RWPE1 (cell line): ENCODE measurements at places on chromosomes 3 and 15.

DNA sequence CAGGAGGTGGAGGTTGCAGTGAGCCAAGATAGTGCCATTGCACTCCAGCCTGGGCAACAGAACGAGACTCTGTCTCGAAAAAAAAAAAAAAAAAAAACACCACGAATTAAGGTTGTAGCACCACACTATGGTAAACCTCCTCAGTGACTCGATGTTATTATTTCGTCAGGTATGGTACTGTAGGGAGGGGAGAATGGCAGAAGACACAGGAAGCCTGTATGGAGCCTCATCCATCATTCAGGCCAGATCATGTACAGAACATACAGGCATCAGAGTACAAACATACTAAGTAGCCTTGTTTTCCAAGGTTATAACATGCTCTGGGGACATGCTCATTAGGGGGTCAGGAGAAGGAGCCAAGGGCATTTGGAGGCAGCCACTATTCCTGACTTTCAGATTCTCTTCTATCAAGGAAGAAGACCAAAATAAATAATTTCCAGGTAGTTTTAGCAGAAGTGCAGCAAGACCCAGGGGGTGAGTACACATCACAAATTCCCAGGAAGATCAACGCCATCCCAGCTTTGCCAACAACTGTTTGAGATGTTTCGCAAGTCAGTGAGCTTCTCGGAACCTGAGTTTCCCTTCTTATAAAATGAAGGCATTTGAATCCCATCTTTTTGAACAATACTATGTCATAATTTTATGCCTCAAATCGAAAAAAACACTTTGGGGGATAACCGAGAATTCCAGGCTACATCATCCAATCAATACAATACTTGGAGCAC lies 79.8 kb downstream of the FOXP1 start:
- DNase-seq, result peak; percentile 46

- peak; percentile 78 for DNase-seq
Observed at GRCh38 chr3:170809007-170809974, 60.7 kb downstream of the RPL22L1 start.

- DNase-seq, result no peak
Observed at GRCh38 chr15:29712149-29712885, 110.0 kb downstream of the TJP1 start.

DNA sequence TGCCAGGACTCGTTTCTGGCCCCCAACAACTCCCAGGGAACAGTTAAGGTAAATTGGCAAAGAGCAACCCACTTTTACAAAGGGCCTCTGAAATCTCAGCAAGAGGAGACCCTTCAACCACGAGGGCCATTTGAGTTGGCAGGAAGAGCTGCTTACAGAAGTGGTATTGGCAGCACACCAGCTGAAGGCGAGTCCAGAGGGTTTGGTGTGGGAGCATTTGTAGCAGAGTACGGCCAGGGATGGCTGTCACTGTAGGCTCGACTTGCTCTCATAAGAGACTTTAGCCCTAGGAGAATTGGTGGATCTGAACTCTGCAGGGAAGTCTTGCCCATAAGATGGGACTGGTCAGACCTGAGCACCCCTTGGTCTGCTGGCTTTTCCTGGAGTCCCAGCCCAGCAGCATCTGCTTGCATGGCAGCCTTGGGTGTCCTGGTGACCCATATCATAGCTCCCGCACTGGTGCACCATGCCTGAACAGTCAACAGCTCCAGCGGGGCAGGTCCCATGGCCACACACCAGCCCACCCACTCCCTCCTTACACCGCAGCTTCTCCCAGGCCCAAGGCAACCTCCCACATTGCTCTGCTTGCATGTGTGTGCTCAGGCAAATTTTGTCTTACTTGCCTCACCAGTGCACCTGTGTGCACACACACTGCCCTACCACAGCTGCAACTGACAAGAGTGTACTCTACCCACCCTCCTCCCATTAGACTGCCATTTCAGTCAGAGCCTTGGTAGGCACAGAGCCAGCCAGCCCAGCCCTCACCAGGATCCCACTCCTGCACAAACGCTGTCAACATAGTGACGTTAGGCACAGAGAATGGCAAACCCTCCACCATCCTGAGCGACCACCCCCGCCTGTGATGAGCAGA lies 861.6 kb upstream of the DPPA4 start:
- no peak for DNase-seq

- DNase-seq, result no peak
Observed at GRCh38 chr15:77895742-77896141, 181.8 kb downstream of the TBC1D2B start.

DNA sequence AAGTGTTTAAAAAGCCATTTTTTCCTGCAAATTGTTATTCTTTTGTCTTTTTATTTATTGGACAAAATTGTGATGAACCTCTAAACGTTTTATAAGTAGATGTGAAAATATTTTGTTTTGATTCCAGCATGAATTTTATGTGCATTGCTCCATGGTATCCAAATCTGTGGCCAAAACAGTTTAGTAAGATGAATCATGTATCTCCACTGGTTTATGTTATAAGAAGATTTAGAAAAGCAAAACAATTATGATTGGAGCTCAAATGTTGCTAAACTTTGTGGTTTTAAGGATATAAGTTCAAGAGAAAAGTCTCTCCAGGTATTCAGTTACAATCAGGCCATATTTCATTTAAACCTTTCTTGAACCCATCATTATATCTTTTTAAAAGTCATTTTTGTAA lies 80.9 kb downstream of the NECTIN3 start:
- DNase-seq, result no peak

DNA sequence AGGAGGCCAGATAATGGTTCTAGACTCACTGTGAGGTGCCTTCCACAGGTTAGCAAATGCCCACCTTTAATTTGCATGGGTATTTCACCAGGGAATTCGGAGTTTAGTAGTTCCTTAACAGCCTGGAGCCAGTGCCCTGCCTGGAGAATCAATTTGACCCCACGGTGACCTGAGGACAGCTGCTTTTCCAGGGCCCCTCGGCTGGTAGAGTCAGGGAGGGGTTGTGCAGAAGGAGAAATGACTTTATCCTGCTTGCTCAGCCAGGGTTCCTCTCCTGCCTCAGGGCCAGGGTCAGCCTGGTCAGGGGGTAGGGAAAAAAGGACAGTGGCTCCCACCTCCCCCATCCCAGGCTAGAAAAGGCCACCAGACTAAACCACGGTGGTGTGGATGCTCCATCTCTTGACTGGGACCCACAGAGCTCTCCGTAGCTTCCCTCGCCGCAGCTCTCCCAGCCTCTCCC lies 12.0 kb downstream of the DLL4 start:
- DNase-seq, result no peak

DNA sequence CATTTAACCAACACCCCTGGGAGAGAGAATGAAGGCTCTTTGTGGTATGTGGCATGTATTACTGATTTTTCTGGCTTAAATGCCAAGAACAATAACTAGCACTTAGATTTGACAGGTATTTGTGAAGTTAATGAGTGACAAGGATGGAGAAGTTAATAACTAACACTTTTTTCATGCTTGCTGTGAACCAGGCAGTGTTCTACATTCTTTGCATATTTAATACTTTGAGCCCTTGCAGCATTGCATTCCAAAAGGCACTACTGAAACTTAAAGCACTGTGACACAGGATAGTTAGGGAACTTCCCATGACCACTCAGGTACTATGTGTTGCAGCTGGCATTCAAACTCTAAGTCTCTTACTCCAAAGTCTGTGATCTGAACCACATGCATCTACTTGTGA lies 650.6 kb downstream of the ZPLD1 start:
- no peak for DNase-seq

DNA sequence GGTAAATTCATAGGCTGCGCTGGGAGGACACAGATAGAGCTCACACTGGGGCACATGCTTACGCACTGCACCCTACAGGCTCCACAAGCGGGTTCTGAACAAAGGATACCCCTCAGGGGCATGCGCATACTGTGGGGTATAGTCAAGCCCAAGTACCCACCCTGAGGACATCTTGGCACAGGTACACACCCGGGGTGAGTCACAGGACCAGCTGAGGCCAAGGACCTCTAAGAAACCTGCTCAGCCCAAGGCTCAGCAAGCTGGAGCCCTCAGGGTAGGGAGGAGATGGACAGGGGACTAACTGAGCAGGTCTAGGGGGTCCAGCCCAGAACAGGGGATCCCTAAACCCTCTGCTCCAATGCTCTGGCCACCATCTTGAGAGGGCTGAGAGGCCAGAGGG lies 3.3 kb downstream of the SHISA5 start:
- no peak for DNase-seq

DNA sequence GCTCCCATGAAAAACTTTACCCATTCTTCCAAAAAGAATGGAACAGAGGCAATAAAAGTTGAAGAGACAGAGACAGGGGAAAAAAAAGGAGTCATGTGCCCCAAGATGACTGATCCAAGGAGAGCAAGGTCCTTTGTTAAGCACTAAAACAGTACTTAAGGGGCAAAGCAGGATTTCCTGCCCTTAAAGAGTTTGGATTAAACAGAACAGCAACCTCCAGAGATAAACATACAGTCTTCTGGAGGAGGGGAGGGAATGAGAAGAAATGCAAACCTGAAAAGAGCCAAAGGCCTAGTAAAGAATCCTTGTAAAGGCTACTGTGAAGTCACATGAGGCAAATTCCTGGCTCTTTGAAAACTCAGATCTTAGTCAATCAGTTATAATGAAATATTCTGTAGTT lies 38.2 kb downstream of the SHQ1 start:
- no peak for DNase-seq

DNA sequence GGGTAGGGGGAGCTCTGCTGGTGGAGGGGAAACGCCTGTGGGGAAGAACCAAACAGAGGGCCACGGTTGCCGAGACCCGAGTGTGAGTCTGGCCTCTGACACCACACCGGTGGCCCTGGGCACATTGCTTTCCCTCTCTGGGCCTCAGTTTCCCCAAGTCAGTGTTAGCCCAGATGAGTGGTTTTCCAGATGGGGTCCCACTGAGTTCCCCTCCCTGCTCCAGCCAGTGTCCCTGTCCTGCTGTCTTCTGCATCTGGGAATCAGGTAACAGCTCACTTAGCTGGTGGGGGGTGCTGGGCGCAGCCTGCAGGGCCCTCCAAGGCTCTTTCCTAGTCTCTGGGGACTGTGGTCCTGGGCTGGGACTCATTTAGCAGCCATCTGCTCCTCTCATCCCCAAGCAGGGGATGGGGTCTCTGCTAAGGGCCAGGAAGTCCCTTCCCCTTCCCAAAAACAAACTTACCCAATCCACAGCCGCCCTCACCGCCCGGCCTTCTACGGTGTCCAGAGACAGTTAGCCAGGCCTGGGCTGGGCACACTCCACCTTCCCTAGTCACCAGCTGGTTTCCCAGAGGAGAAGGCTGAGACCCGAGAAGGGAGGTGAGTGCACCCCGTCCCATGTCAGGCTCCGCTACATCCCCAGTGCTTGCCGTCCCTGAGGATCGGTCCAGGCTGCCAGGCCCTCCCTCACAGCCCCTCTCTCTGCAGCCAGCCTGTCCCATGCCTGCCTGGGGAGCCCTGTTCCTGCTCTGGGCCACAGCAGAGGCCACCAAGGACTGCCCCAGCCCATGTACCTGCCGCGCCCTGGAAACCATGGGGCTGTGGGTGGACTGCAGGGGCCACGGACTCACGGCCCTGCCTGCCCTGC lies 676 bp downstream of the GP9 start:
- no peak for DNase-seq

DNA sequence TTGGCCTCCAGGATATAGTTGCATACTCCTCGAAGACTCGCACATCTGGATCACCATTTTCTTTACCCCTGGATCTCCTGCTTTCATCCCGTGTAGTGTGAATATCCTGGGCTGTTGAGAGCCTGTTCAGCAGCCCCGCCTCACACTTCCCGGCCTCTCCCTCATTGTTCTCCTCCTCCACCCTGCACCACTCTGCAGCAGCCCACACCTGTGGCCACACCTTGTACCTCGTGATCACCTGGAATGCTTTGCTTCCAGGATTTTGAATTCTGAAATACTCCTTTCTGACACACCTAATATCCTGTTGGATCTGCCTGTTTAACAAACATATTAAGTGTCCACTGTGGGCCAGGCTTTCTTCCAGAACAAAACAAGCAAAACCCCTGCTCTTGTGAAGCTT lies 14.4 kb downstream of the ABHD17C start:
- peak; percentile 93 for DNase-seq

GRCh38 chr3:15492847-15493360 lies 28.6 kb downstream of the COLQ start:
- no peak for DNase-seq

DNA sequence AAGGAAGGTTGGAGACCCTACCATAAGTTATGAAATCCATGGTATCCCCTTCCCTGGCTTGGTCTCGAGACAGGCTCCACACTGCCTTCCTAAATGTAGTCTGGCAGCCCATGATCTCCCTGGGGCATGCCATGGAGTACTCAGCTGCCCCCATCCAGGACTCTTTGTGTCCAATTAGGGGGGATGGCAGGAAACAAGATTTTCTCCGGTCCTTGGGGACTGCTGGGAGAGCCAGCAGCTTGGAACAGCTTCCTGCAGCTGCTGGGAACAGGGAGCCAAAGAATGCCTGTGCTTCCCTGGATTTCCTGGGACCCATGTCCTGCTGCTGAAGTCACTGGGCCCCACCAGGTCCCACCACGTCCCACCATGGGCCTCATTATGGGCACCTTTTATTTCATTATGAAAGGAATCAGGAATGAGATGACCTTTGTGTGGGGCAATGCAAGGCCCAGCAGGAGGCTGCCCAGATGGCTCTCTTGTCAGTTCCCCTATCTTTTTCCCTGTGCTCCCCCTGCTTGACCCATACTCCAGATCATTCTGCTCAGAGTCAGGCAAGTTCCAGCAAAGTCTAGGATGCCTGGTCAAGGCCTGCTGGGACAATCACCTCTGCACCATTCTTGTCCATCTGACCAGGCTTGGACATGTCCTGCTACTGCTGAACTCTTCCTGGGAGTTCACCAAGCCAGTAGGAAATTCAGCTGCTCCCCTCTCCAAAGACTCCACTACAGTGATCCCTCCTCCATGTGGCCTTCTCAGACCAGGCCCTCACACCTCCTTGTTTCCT lies 15.0 kb upstream of the DAG1 start:
- DNase-seq, result no peak

- DNase-seq, result no peak
Observed at GRCh38 chr15:100055821-100056220, 286.0 kb downstream of the ADAMTS17 start.

DNA sequence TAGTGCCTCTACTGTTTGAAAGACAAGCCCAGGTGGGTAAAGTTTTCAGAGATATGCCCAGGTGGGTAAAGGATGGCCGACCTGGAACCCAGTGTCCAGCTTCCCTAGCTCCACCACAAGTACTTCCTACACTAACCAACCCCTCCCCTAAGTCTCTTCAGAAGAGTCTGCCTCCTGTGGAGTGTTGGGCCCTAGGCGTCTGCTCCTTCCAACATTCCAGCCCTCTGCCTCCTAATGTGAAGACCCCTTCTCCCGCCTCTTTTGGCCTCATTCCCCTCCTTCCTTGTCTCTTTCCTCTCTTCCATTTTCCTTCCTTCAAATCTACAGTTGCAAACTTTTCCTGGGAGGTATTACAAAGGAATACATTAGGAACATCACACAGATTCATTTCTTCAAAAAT lies 38.6 kb downstream of the CNTN3 start:
- DNase-seq, result no peak
